ENCODE measurements at places on chromosomes 13 and 19.

GRCh38 chr19:18611327-18612050 is 1.2 kb upstream of the TMEM59L start:
- DNase-seq: no peak

DNA sequence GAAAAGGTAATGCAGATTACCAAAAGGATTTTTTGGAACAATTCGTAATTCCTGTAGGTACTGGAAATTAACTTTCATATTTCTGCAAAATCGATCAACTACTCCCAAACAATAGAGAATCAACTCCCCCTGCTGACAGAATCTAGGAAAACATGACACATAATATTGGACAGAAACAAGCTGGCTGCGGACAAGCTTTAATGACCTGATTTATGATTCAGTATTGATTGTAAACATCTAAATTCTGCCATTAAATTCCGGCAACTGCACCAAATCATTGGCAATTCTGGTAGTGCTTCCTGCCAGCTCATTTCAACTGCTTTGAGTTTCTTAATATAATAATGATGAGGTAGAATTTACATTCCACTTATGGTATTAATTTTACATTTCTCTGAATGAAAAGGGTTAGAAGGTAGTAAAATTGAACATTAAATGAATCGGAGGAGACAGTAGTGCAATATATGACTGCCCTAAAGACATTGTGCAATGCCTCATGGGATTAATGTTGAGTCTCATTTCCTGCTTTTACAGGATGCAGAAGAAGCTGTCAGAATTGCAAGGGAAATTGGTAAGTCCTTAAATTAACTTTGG is 146.5 kb downstream of the PCCA start:
- DNase-seq: no peak

DNA sequence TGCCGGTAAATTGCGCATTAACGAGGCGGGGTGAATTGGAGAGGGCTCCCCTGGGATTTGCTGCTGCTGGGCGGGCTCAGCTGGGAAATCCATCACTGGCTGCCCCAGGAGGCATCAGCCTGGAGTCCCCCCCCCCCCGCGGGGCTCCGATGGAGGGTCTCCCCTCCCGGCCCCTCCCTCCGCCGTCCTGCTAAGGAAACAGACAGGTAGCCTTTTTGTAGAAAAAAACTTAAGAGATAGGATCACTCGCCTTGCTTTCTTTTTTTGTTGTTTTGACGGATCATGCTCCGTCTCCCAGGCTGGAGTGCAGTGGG is 6.8 kb downstream of the TLE6 start:
- DNase-seq: no peak

DNA sequence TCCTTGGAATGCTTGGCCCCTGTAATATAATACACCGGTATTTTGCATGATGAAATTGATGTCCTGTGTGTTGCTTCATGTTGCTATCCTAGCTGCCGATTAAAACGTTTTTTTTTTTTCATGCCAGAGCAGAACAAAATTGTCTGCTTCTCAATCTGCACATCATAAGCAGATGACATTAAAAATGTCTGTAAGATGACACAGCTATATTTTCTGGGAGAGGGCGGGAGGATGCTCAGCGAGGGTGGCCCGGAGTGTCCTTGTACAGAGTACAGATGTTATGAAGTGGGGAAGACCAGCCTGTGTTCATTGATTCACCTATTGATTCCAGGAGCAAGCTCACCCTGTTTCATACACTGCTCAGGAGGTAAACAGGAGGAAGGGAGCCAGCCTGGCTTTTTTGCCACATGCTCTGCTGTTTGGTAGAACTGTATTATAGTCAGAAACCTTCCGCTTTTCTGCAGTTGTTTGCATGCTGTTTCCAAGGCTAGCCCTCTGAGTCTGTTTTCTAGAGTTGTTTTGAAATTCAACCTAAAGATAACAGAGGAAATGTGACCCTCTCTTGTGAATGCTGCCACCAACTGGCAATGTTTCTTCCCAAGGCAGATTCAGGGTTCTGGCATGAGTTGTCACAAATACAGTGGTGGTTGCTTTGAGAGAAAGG is 4.7 kb upstream of the IRS2 start:
- no peak for DNase-seq

DNA sequence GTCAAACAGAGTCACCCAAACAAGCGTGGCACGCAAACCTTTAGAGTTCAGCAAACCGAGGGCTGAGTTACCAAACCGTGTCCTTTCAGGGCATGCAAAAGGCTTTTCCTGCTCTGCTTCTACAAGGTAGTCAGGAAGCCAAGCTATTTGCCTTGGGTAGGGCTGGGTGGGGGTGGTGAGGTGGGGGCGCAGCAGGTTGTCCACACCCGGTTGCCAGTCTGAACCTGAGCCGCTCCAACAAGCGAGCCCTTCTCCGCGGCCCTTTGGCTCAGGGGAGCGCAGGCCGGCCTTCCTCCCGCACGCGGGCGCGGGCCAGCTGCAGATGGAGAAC is 347 bp upstream of the CLDN10 start:
- no peak for DNase-seq

- no peak for DNase-seq
Measured at GRCh38 chr19:4197625-4198466, 15.4 kb downstream of the ANKRD24 start.

GRCh38 chr19:58520257-58520599 is 618 bp upstream of the ZBTB45 start:
- no peak for DNase-seq

DNA sequence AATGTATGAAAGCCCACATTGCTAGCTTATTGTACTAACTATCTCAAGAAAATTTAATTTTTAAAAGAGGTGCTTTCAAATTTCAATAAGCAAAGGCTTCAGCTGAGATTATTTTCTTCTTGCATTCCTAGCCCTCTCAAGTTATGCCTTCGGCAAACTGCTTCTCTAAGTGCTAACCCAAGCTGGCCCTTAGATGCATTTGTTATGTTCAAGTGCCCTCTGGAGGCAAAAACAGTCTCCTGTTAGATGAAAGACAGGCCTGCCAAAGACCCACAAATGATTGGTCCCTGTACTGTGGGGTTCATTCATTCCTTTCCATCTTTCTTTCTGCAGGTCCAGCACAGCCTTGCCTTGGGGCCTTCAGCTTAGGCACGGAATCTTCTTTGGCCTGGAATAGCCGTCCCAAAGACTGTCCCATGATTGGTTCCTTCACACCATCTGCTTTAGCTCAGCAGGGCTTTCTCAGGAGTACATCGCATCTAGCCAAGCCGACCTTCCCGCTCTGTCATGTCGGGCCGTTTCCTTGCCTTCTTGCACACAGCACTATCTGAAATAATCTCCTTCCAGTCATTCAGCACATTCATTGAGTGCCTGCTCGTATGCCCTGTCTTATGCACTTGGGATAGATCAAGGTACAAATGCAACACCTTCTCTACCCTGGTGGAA is 26.4 kb upstream of the TPTE2 start:
- DNase-seq: no peak

- no peak for DNase-seq
Measured at GRCh38 chr19:46367426-46367825, 20.5 kb downstream of the PPP5C start.

- DNase-seq: no peak
Measured at GRCh38 chr13:79541426-79542049, 60.6 kb downstream of the NDFIP2 start.

DNA sequence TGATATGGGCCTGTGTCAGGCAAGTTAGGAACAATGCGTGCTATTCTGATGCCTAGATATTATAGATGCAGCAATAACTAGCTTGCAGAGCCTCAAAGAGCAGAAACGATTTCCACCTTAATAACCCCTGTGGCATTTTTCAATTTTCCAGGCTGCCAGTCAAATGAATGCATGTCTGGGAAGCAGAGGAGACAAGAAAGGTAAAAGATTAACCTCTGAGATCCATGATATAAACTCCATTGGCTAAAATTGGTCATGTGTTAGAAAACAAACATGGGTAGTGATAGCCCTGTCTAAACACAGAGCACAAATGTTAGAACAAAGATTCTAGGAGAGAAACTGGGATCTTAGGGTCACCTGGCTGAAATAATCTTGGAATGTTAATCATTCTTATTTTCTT is 811.1 kb downstream of the DIAPH3 start:
- no peak for DNase-seq

GRCh38 chr19:19341026-19341425 is 20.4 kb downstream of the MAU2 start:
- DNase-seq: no peak

DNA sequence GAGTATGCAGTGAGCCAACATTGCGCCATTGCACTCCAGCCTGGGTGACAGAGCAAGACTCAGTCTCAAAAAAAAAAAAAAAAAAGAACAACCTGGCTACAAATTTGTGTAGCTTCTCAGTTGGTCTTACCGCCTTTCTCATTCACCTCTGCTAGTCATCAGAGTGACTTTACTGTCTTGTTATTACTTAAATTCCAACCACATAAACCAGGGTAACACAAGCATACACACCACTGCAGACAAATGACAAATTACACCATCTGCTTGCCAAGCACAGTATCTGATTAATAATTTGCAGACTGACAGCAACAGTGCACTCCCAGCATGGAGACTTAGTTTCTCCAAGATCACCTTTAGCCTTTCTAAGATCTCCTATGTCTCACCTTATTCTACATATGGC is 11.0 kb downstream of the ZNF14 start:
- DNase-seq: no peak

DNA sequence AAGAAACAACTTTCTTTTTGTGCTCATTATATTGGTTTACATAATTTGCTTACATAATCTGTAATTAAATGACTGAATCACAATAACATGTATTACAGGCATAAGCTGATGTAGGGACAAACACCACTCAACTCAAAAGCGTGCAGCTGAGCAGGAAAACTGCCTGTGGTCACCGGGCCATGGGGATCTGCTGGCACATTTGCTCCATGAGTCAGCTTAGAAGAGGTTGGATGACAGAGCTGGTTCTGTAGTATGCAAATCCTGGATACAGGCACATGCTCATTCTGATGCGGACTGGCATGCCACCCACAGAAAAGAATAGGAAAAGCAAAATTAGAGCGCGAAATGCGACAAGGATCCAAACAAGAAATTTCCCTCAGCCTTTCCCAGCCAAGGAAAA is 128.6 kb downstream of the USP12 start:
- DNase-seq: no peak

GRCh38 chr19:18543814-18544475 is 572 bp upstream of the FKBP8 start:
- DNase-seq: no peak

- DNase-seq: no peak
Measured at GRCh38 chr19:8506402-8506957, 4.0 kb upstream of the PRAM1 start.

GRCh38 chr13:76837801-76838200 is 48.4 kb downstream of the KCTD12 start:
- no peak for DNase-seq

DNA sequence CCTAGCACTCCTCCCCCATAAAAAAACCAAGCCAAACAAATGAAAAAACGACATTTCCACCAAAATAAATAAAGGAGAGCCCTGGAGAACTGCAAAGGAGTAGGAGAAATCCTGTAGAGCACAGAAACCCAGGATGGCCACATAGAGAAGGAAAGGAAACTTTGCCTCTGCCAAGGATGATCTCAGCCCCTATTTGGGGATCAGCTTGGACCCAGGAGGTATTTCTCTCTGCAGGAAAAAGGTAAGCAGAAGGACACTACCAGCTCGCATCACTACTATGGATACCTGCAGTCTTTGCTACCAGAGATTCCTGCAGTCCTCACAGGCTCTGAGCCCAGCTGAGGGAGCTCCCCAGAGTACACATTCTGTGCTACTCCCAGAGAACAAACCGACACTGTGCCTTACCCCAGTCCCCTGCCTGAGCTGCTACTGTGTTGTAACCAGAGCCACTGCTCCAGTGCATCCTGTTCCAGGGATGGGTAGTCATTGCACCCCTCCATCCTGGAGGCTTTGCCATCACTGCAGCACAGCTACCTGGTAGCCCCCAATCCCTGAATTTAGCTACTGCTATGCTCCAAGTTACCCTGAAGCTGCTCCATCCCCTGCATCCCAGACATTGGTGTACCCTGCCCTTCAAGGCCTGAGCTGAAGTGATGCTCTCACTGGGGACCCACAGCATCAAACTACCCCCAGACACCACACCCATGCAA is 41.7 kb downstream of the VWA8 start:
- DNase-seq: no peak

DNA sequence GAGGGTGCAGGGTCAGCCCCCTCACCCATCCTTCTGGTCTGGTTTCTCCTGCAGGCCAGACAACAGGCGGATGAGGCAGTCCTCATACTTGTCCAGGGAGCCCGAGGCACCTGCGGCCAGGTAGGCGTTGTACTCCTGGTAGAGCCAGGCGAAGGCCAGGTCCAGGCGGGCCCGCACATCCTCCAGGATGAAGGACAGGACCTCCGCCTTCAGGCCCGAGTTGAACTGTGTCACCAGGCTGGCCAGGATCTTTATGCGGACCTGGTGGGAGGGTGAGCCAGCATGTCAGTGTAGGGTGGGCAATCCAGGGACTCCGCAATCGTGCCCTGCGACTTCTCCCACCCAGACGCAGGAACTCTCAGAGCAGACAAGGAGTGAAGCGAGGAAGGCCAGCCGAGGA is 13.8 kb upstream of the RSPH6A start:
- DNase-seq: no peak

DNA sequence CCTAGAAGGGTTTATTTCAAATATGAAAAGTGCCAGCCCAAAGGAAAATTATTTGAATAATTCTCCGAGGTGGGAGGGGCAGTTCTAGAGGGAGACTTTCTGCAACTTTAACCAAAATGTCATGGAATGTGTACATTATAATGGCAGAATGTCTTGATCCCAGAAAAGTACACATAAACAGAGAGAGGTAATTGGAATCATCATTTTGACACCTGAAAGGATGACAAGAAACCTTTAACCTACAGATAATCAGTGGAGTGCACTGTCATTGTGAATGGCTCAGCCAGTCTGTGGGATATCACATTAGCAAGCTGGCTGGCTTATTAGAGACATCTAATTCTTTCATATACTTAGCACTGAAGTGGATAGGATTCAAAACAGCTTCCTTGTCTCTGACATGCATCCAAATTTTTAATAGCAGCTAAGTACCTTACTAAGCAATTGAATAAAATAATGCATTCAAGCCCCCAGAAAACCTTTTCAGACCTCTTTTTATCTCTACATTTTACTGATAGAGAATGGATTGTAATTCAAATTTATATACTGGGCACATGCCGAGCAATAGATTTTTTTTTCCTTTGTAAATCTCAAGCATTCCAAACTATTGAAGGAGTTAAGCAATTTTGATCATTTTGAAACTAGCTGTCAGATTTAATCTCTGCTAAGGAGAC is 468.6 kb downstream of the COG6 start:
- DNase-seq: no peak

DNA sequence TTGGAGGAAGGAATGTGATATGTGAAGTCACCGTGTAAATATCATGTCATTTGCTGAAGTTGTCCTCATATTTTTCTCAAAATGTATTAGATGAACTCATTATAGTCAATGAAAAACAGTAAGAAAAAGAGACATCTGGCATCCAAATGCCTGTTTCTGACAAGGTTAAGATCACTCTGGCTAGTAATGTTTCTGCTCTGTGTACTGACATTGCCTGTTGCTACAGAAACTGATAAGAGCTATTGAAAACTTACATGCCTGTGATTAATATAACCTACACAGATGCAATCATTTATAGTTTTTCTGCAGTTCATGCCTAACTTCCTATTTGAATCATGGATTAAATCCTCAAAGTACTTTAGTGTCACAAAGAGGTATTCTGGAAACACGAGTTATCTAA is 249.8 kb downstream of the NBEA start:
- DNase-seq: no peak

GRCh38 chr19:2273356-2274184 is 8.4 kb downstream of the PEAK3 start:
- no peak for DNase-seq

Data from vagina (tissue), 2 donors.